ENCODE measurements at places on chromosomes 5 and 9. TPM values are rescaled to one million over a fixed set of nuclear protein-coding genes. Genes with fewer than 3 reads are reported as not detected.
A peak's percentile ranks its signal among the peaks of the same experiment; 100 is the strongest.

GRCh38 chr5:179167871-179168451 is 107.8 kb downstream of the ZNF354C start:
- ATAC-seq = no peak

GRCh38 chr5:91541696-91542095 is 158.6 kb upstream of the ARRDC3 start:
- no peak for ATAC-seq

DNA sequence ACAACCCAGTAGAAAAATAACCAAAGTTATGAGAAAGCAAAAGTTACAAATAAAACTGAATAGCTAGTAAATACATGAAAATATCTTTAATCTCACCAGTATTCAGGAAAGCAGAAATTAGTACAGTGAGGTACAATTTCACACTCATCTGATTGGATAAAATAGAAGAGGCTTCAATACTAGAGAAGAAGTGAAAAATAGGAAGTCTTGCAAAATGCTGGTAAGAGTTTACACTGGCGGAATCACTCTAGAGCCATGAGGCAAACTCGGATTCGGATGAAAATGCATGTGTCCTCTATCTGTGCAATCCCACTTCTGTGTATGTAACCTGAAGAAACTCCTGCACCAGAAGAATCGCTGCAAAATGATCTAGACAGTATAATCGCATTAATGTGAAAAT is 128.9 kb downstream of the CCDC192 start:
- no peak for ATAC-seq

DNA sequence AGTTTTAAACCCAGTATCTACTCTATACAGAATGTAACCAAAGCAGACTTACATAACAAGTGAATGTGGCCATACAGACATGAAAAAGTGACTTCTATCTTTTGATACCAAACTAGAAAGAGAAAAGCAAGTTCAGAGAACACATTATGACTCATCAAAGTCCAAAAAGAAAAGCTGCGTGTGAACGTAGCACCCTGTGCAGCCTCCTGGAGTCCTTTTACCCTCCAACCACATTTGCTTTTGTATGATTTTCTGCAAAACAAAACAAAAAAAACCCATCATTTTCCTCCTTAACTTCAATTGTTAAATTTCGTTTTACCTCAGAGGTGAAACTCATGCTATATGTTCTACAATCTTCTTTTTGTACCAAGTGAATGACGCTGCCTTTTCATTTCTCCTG is 2.8 kb upstream of the SMARCA2 start:
- no peak for ATAC-seq

- no peak for ATAC-seq
Measured at GRCh38 chr5:14732991-14733390, 68.5 kb downstream of the OTULIN start.

GRCh38 chr9:22285066-22285465 is 161.6 kb upstream of the DMRTA1 start:
- no peak for ATAC-seq

DNA sequence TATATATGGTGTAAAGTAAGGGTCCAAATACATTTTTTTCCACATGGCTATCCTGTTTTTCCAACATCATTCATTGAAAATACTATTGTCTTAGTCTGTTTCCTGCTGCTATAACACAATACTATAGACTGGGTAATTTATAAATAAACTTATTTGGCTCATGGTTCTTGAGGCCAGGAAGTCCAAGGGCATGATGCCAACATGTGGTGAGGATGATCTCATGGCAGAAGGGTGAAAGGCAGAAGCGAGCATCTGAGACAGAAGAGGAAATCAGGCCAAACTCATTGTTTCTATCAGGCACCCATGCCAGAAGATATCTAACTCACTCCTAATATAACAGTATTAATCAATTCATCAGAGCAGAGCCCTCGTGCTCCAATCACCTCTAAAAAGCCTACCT is 42.6 kb downstream of the ANKRD55 start:
- ATAC-seq = no peak

DNA sequence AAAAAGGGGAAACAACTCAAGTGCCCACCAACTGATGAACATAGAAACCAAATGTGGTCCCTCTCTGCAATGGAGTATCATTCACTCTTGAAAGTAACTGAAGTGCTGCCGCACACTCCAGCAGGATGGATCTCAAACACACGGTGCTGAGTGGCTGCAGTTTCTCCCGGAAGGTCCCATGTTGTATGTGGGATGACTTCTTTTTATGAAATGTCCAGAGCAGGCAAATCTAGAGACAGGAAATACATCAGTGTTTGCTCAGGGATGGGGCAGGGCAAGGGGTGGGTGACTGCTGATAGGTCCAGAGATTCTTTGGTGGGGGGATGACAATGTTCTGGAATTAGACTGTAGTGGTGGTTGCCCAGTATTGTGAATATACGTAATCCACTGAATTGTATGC is 89.9 kb upstream of the ADAMTS2 start:
- ATAC-seq = no peak

GRCh38 chr5:94442991-94443390 is 175.4 kb downstream of the KIAA0825 start:
- no peak for ATAC-seq

- ATAC-seq = no peak
Measured at GRCh38 chr5:138805096-138805495, 51.9 kb downstream of the CTNNA1 start.

DNA sequence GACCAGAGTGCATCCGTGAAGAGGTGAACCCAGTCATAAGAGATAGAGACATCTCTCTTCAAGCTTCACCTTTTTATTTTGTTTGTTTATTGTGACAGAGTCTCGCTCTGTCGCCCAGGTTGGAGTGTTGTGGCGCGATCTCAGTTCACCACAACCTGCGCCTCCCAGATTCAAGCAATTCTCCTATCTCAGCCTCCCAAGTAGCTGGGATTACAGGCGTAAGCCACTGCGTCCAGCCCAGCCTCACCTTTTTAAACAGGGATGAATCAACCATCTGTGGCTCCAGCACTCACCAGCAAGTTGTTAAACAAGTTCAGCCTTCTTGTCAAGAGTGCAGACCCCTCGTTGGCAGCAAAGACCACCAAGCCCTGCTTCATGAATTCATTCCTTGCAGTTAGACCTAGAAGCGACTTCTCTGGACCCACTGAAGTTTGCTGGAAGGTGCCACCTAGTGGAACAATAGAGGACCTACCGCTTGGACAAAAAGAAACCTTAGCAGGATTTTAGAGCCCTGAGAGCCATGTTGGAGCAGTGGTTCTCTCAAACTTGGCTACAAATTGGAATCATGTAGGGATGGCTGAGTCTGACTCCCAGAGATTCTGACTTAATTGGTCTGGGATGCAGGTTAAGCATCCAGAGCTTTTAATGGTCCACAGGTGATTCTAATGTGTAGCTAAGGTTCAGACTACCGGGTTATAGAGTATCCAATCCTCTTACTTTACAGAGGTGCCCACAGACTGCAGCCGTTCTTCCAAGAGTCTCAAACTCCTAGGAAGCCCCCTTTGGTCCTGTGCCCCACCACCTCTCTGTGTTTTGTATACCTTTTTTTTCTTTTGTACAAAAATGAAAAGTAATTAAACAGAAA is 10.5 kb upstream of the GALNT10 start:
- peak; percentile 77 for ATAC-seq

DNA sequence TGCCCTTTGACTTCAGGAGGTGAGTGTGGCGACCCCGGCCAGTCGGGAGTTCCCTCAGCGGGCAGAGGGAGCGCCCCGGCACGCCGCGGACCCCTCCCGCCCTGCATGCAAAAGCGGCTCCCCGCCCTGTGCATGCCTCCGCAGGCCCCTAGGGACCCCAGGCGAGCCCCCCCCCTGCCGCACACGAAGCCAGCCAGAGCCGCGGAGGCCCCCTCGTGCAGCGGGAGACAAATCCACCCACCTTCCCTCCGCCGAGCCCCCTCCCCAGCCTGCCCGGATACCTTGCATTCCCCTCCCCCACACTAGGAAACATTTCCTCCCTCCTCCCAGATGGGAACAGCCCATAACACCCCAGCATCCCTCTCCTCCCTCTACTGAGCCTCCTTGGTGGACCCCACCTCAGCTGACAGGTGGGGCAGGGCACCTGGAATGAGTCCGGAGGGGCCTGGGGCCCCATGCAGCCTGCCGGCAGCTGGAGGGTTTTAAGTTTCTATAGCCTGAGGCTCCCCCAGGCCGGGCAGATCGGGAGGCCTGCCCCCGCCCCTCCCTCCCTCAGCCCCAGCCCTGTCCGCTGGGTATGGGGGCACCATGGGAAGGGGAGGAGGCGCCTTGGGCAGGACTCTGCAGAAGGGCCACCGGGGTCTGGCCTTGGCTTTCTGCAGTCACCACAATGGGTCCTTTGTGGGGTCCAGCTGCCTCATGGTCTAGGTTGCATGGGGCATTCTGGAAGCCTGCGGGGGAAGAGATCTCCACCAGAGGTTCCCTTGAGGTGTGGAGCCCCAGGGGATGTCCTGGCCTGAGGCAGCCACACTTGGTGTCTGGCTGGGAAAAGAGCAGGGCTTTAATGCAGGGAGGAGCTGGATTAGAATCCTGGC is 601 bp downstream of the ERGIC1 start:
- peak; percentile 16 for ATAC-seq

GRCh38 chr5:96316487-96316886 is 116.6 kb downstream of the PCSK1 start:
- ATAC-seq = no peak

DNA sequence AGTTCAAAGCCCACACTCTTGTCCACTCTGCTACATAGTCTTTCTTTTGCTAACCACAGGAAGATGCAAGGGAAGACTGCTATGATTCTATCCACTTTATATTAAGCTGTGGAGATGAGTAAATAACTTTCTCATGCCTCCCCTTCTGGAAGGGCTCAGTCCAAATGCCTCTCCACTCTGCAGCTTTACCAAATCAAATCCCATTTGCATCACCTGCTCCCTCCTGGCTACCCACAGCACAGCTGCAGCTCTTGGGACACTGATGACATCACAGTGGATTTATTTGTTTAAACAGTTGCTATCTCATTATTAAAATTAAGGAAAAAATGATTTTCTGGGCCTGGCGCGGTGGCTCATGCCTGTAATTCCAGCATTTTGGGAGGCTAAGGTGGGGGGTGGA is 1544.9 kb upstream of the WWC1 start:
- no peak for ATAC-seq

- ATAC-seq = peak; percentile 62
Measured at GRCh38 chr9:86534572-86535258, 180.5 kb upstream of the TUT7 start.

DNA sequence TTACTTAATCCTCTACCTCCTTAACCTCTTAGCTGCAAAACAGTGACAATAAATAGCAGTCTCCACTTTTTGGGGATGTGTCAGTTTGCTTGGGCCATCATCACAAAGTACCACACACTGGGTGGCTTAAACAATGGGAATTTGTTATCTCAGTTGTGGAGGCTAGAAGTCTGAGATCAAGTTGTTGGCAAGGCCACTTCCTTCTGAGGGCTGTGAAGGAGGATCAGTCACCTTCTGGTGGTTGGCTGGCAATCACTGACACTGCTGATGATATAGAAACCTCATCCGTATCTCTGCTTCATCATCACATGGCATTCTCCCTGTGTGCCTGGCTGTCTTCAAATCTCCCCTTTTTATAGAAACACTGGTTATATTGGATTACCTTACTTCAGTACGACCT is 187.1 kb upstream of the TBC1D2 start:
- no peak for ATAC-seq

DNA sequence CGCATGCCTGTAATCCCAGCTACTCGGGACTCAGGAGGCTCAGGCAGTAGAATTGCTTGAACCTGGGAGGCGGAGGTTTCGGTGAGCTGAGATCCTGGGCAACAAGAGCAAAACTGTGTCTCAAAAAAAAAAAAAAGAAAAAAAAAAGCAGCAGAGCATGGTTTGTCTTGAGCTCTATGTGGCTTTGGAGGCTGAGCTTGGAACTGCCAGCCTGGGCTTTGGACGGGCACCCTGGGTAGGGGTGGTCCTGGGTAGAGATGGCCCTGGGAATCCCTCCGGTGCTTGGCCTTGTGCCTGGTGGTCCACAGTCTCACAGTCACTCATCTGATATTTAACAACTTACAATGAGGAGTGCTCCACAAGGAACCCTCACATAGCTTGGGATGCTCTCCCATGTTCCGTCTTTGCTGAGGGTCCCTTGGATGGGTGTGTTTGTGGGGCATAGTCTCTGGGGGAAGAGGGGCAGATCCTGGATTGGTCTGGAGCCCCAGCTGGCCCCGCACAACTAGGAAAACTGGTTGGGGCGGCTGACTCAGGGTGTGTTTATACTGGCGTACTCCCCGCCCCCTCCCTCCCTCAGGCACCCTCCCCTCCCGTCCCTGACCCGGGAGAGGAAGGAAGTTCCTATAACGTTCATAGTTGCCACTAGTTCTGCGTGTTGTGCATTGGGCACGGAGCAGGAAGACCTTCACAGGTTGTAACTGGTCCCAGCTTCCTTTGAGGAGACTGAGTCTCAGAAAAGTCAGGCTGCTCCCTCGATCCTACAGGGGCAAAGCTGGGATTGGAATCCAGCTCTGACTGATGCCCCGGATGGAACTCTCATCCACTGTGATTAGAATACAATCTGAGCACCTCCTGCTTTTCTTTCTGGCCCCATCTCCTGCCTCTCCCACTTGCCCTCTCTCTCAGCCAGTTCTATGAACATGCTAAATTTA is 11.2 kb downstream of the IER5L start:
- ATAC-seq = peak; percentile 79

DNA sequence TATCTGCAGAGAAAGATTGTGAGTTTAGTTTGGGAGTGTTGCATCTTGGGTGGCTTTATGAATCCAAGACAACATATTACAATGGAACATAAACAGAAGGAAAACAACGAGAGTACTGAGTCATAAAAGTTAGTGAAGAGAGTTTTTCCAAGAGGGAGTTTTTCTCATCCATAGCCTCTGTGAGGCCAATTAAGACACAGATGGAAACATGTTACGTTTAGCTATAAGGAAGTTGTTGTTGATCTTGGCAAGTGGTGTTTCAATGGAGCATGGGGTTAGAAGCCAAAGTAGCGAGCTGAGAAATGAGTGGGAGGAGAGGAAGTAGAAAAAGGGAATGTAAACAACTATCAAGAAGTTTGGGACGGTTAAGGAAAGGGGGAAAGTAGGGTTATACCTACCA is 53.3 kb upstream of the SPATA31D4 start:
- ATAC-seq = no peak

DNA sequence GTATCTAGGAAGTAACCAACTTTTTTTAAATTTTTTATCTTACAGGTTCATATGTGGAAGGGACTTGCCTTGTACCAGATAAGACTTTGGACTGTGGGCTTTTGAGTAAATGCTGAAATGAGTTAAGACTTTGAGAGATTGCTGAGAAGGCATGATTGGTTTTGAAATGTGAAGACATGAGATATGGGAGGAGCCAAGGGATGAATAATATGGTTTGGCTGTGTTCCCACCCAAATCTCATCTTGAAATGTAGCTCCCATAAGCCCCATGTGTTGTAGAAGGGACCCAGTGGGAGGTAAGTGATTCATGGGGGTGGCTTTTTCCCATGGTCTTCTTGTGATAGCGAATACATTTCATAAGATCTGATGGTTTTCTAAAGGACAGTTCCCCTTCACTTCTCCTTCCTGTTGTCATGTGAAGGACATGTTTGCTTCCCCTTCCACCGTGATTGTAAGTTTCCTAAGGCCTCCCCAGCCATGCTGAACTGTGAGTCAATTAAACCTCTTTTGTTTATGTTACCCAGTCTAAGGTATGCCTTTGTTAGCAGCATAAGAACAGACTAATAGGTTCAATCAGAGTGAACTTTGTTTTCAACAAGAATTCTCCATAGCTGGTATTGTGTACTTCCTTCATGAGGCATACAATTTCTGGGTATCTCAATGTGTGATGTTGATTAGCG is 535.6 kb upstream of the MEF2C start:
- ATAC-seq = no peak

GRCh38 chr5:38847559-38848347 is 1.9 kb downstream of the OSMR start:
- no peak for ATAC-seq

DMRTA1 gene
- 3.9 TPM for total RNA-seq

ZNF474 gene
- total RNA-seq = 1.2 TPM

SCGB3A2 gene
- total RNA-seq = not detected

CACNA1B gene
- total RNA-seq = not detected

ARID3C gene
- not detected for total RNA-seq

IFNB1 gene
- total RNA-seq = not detected

All from gastroesophageal sphincter (tissue), 4 donors.